ENCODE measurements at places on chromosomes 2 and 18. TPM values are rescaled to one million over a fixed set of nuclear protein-coding genes. Genes with fewer than 3 reads are reported as not detected.

Gene GKN2
- total RNA-seq: 0.75 TPM

DNA sequence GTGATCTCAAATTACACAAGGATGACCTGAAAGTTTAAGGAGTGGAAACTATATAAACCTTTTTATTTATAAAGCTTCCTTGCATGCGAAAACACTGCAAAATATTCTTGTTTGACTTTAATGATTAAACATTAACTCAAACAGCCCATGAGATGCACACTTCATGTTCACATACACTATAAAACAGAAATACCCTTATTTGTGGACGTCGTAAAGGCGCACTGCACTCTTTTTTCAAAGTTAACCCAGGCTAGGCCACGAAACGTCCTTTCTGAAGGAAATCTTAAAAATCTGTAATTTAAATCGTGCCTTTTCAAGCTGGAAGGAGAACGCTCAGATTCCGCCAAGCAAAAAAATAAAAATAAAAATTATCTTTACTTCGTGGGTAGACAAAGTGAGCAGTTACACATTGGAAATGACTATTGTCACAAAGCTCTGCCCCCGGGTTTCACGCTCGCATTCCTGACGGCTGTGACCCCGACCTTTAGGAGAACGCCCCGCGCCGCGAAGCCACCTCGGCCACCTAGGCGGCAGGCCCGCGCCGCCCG is 728 bp downstream of the FAM168B start:
- DNase-seq: no peak

Gene CAPN13
- not detected for total RNA-seq

DNA sequence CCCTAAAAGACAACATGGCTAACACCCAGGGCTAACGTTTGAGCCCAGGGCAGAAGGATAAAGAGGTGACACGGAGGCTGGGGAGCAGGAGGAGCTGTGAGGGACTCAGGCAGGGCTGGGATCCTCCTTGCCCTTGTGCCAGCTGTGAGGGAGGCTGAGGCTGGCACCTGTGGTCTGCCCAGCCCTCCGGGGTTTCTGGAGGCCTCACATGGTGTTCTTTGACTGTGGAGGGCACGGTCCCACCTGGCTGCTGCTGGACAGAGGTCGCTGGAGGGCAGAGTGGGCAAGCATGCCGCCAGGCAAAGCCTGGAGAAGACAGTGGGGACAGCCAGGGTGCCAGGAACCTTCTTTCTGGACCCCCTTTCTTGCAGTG is 26.8 kb upstream of the CNNM3 start:
- DNase-seq: no peak

Gene CTAGE1
- not detected for total RNA-seq

- no peak for DNase-seq
These were observed 289.2 kb upstream of the CCDC68 start for GRCh38 chr18:55248495-55248894.

DNA sequence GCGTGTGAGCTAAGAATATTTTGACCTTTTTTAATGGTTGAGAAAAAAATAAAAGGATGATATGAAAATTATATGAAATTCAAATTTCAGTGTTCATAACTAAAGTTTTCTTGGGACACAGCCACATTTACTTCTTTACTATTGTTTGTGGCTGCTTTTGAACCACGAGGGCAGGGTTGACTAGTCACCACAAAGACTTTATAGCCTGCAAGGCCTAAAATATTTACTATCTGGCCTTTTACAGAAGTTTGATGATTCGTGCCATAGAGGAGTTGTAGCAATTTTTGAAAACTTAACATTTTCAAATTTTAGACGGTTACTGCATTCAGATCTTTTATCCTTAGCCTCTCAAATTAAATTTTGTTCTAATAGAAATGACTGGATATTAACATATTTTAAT is 69.9 kb downstream of the LIMS1 start:
- no peak for DNase-seq

DNA sequence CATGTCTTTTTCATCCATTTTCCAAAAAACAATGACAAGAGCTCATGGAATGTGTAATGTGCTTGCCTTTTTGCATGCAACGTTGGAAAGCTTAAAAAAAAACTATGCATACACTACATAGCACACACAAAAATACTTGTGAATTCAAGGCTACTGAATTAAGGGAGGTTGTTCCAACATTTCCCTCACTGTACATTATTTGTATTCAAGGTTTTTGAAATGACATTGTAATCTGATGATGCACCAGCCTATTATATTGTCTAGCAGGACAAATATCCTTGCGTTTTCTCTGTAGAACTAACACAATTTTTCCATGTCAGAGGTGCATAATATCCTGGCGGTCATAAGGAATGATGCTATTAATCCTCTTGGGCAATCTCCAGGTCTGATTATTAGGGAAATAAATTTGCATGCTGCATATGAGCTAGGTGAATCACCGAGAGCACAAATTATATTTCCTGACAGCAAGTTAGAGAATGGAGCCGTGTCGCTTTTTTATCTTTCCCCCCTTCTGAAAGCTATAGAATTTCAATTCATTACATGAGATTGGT is 836.9 kb upstream of the FANCL start:
- DNase-seq: no peak

DNA sequence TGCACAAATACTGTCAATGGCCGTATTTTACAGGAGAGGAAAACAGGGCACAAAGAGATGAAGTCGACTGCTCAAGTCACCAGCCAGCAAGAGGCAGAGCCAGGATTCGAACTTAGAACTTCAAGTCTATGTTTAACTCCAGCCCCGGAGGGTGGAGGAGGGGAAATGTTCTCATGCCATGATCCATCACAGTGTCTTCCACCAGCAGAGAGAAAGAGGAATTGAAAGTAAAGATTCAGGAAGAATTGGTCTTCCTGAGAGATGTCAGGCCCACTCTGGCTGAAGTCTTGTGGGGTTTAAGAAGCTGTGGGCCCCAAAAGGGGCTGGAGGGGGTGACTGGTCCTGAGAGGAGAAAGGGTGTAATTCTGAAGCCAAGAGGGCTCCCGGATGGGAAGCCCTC is 260.0 kb downstream of the TNS1 start:
- DNase-seq: no peak

DNA sequence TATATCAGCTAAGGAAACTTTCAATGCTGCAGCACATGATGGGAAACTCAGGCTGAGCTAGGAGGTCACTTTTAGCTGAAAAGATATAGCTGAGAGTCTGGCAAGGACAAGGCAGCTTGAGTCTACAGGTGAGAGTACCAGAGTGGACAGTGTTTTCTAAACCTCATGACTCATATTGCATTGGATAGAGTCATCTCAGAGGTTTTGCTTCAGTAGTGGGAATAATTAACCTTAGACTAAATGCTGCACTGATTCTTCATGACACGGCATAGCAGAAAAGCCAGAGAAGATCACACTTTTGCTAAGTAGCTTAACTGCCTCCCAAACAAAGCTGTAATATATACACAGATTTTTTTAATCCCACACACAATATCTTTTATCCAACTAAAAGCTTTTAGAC is 865.0 kb upstream of the CDH2 start:
- DNase-seq: no peak

Gene TIGD1
- total RNA-seq: 0.53 TPM

All from ascending aorta (tissue), 2 donors.